Cardiac muscle cell (in vitro differentiated cells and primary cell): ENCODE measurements at places on chromosomes 7 and 10. TPM values are rescaled to one million over a fixed set of nuclear protein-coding genes. Genes with fewer than 3 reads are reported as not detected.

GRCh38 chr7:44673324-44673723 is 66.9 kb downstream of the OGDH start:
- no peak overlapping the region for H3K4me3 ChIP-seq
- H3K27me3 ChIP-seq, result no peaks in the 10 kb centered on the region
- no peak overlapping the region for H3K27ac ChIP-seq
- H3K36me3 ChIP-seq, result peaks cover 33% of the 10 kb centered on the region

DNA sequence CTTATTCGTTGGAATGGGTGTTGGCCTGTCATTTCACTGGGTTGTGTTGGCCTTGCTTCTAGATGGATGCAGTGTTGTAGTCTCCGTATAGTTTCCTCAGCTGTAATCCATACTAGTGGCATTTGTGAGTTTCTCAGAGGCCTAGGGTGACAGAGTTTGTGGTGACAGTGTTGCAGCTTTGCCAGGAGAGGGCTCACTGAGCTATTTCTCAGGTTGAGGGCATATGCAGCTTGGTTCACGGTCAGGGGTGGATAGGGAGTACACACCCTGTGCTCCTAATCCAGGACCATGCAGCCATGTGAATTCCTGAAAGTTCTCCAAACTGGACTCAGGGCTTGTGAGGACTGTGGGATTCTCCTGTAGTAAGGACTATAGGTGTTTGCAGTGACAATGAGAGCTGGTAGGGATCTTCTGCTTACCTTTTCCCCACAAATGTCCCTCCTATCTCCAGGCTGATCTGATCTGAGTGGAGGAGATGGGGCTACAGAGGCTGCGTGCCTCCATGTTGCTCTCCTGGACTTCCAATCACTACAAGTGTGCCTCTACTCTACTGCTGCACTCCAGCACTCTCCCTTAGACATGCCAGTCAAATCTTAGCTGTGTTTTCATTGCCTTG is 229.0 kb downstream of the STK31 start:
- H3K27me3 ChIP-seq, result no peaks in the 10 kb centered on the region
- no peaks in the 10 kb centered on the region for H3K4me1 ChIP-seq
- no peak overlapping the region for H3K27ac ChIP-seq
- peak; percentile 64 for DNase-seq
- H3K4me3 ChIP-seq, result no peak overlapping the region
- H3K36me3 ChIP-seq, result no peaks in the 10 kb centered on the region

GRCh38 chr10:75179657-75180177 is 30.9 kb upstream of the VDAC2 start:
- no peak overlapping the region for H3K27ac ChIP-seq
- H3K4me1 ChIP-seq, result no peaks in the 10 kb centered on the region
- H3K36me3 ChIP-seq, result peaks cover 10% of the 10 kb centered on the region
- H3K4me3 ChIP-seq, result no peak overlapping the region
- no peak for DNase-seq

GRCh38 chr7:104382616-104383015 is 54.2 kb downstream of the LHFPL3 start:
- H3K36me3 ChIP-seq, result no peaks in the 10 kb centered on the region
- no peak overlapping the region for H3K27ac ChIP-seq
- no peaks in the 10 kb centered on the region for H3K4me1 ChIP-seq
- no peaks in the 10 kb centered on the region for H3K27me3 ChIP-seq

NOLC1 gene
- 52.3 and 62.2 TPM in 2 replicates for total RNA-seq

IL2RA gene
- total RNA-seq, result not detected in 2 replicates
